ENCODE measurements at places on chromosomes 13 and 19.

DNA sequence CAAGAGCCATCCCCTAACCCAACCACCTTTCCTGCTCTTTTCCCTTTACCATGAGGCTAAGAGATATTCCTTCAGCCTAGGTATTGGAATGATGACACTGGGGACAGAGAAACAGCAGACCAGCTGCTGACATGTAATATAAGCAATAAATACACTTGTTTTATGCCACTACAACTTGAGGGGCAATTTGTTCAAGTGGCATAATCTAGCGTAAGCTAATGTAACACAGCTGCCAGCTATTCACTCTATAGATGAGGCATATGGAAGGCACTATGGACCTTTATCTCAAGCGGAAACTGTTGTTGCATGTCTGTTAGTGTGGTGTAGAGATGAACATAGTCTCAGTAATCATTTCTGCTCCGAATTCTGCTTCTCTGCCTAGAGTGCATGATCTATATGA is 111.1 kb downstream of the STARD13 start:
- H3K4me1 ChIP-seq, result peaks cover 7% of the 10 kb centered on the region
- H3K36me3 ChIP-seq, result no peaks in the 10 kb centered on the region
- H3K27me3 ChIP-seq, result no peaks in the 10 kb centered on the region
- no peak overlapping the region for H3K4me3 ChIP-seq
- H3K27ac ChIP-seq, result no peak overlapping the region

DNA sequence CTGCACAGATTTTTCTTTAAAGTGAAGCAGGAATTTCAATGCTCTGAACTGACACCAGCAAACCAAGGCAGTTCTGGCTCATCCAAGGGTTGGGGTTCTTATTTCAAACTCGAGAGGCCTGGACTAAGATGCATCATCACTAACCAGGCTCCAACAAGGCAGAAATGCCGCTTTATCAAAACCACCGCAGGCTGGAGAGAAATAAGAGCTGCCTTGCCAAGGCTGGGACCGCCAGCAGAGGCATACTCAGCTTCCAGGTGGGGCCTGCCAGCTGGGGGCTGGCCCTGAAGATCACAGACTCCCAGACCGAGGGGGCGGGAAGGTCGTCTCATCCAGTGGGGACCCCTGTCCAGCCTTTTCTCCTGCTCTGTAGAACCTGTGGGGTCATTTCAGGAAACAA is 37.4 kb upstream of the GAS6 start:
- H3K4me1 ChIP-seq, result peaks cover 17% of the 10 kb centered on the region
- no peaks in the 10 kb centered on the region for H3K36me3 ChIP-seq
- no peak overlapping the region for H3K4me3 ChIP-seq
- DNase-seq, result no peak
- H3K27ac ChIP-seq, result no peak overlapping the region

DNA sequence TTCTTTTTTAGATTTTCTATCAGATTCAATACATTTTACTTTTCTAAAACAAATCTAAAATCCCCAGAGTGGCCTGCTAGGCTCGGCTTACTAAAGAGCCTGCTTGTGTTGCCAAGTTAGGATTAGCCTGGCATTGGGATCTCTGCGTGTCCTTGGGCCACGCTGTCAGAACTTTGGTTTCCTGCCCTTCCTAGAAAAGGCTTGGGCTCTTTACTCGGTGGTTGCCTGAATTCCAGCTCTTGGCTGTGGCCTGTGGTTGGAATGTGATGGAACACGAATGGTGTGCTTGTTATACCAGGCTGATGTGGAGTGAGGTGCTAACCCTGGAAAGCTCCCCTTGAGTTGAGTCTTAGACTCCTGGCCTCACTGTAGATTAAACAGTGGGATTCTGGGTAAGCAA is 8.5 kb downstream of the SPATA13 start:
- H3K27ac ChIP-seq, result no peak overlapping the region
- H3K27me3 ChIP-seq, result no peaks in the 10 kb centered on the region
- no peak overlapping the region for H3K4me3 ChIP-seq
- no peak for DNase-seq
- H3K4me1 ChIP-seq, result peaks cover 5% of the 10 kb centered on the region
- peaks cover 41% of the 10 kb centered on the region for H3K36me3 ChIP-seq

GRCh38 chr13:44276061-44276460 is 97.6 kb upstream of the SERP2 start:
- DNase-seq, result no peak
- H3K27ac ChIP-seq, result no peak overlapping the region
- H3K4me1 ChIP-seq, result peaks cover 40% of the 10 kb centered on the region
- H3K36me3 ChIP-seq, result no peaks in the 10 kb centered on the region

DNA sequence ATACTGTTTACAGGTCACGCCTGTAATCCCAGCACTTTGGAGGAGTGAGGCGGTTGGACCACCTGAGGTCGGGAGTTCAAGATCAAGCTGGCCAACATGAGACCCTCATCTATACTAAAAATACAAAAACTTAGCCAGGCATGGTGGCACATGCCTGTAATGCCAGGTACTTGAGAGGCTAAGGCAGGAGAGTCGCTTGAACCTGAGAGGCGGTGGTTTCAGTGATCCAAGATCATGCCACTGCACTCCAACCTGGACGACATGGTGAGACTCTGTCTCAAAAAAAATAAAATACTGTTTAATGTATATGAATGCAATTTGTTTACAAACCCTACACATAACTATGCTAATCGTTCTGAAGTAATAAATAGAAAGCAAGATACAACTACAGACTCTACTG is 102.4 kb downstream of the ZNF486 start:
- H3K27me3 ChIP-seq, result no peaks in the 10 kb centered on the region
- no peak for DNase-seq
- H3K27ac ChIP-seq, result no peak overlapping the region
- H3K4me1 ChIP-seq, result no peaks in the 10 kb centered on the region
- no peak overlapping the region for H3K4me3 ChIP-seq
- no peaks in the 10 kb centered on the region for H3K36me3 ChIP-seq

DNA sequence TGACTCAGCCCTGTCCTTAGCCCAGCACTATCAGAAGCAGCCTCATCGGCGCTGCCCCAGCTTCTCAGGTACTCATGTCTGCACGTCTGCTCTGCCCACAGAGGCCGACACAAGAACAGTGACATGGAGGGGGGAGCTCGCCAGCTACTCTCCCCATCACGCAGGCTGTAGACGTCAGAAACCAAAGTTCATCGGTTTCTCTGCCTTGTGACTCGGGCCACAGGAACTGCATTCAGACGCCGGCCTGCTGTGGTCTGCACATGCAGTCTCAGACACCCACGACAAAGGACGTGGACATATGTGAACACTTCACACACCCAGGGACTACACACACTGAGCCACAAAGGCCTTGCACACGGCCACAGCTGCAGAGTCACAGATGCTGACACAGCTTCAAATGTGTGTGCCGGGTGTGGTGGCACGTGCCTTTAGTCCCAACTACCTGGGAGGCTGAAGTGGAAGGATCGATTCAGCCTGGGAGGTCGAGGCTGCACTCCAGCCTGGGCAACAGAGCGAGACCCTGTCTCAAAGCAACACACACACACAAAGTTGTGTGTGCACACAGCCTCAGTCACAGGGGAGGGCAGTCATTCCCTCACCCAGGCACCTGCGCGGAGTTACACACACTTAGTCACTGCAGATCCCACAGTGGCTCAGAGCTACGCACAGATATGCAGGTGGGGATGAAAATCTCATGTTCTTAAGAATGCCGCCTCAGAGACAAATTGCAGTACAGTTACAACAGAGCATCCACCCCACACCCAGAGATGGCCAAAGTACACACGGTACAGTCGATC is 4.9 kb upstream of the ZFP36 start:
- DNase-seq, result peak; percentile 76
- peaks cover 48% of the 10 kb centered on the region for H3K4me1 ChIP-seq
- peak overlapping the region; percentile 97 for H3K27ac ChIP-seq
- H3K36me3 ChIP-seq, result no peaks in the 10 kb centered on the region
